ENCODE measurements at places on chromosomes 11 and 22.

DNA sequence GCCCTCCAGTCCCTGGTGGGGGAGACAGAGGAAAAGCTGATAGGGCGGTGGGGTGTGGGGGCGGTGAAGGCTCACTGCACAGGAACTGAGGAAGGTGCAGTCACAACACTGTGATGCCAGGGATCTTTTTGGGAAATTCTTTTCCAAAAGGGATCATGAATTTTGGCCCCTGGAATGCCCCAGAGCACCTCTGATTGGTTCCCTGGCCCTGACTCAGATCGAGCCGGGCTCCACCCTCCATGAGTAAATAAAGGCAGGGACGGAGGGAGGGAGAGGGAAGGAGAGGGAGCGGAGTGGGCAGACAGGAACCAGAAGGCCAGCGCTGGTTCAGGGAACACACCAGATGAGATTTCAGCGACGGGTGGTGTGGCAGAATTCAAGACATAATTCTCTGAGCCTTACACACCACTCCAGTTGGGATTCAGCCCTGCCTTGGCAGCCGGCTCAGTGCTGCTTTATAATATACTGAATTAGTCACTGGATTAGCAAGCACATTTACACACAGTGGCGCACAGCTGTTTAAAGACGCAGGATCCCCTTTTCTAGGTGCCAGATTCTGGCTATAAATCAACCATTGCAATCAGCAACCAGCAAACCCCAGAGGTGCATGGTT, 80.3 kb downstream of the ETS1 start:
- DNase-seq = peak; percentile 93

DNA sequence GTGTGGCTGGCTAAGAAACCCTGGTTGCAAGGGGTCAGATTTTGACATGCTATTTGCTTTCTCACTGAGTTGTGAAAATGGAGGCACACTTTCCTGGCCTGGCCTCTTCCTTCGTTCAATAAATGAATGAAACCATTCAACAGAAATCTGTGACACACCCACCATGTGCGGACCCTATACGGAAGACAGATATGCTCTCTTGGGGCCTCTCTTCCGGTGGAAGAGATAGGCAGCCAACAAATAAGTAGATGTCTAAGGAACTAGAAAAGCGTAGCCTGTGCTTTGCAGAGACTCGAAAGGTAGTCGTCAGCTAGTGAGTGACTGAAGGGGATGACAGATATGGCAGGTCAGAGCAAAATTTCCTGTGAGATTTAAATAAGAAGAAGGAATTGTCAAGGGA, 5.3 kb downstream of the KCNQ1OT1 start:
- no peak for DNase-seq

DNA sequence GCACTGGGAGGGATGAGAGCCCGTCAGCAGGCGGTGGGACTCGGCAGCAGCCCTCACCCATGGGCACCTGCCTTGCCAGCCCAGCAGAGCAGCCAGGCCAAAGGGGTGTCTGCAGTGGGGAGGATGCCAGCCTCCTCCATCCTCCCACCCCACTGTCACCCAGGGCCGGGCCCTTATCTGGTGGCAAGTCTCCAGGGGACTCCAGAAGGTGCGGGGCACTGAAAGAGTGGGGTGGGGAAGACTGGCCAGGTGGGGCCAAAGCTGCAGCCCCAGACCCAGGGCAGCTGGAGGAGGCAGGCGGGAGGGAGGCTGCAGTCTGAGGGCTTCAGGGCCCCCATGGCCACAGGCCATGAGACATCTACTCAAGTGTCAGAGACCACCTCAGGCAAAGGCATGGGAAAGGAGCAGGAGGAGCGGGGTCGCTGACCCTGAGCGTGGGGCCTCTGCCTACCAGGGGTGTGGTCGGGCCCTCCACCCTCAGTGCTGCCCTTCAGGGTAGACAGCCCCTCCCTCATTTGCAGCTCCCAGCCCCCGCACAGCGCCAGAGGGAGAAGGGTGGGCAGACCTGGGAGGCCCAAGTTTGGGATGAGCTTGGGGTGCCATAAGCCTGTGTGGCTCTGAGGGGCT, 3.5 kb downstream of the DGCR6L start:
- DNase-seq = no peak

- DNase-seq = no peak
These were observed 112.8 kb downstream of the LARGE1 start for GRCh38 chr22:33807470-33807869.

DNA sequence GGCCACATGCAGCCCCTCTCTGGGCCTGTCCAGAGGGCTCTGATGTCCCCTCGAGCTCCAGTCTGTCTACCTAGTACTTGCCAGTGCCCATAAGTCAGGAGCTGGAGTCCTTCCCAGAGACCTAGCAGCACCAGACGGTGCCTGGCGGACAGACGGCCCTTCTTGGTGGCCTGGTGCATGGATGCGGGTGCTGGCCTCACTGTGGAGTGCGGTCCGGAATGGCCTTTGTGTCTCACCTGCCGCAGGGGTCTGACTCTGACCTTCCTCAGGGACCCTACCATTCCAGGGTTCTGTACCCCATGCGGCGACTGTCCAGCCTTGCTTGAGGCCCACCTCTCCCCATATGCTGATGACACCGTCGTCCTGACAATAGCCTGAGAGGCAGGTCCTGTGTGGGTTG, 29.4 kb upstream of the SMIM38 start:
- no peak for DNase-seq

DNA sequence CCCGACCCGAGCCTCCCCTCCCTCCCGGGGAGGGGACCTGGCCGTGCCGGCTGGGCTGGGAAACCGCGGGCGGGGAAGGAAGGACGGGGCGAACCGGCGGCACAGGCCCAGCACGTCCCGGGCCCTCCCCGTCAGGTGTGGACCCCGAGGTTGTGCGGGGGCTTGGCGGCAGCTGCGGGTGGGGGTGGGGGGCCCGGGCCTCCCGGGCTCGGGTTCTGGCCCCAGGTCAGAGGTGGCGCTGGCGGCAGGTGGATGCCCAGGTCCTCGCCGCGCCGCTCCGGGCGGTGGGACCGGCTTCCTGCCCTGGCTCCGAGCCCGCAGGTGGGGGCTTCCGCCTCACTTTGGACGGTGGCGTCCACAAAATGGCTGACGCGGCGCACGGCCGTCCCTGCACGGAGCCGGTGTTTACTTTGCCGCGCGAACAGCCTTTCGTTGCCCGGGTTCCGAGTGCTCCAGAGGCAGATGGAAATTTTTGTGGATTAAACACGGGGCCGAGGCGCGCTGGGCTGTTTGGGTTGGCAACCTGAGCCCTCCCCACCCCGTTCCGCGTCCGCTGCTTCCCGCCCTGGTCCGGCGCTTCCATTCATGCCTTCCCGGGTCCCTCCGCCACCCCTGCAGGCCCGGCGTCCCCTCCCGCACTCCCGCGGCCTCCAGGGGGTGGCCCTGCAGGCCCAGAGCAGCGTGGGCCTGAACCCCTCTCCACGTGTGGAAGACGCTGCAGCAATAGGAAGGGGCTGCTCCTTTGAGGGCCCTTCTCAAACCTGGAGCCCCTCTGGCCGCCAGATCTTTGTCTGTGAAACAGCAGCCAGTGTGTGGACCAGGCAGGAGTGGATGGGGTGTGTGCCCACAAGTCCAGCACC, 92.0 kb upstream of the KCNQ1OT1 start:
- DNase-seq = no peak

- DNase-seq = no peak
These were observed 503.9 kb downstream of the TBC1D22A start for GRCh38 chr22:47266329-47266728.

Measured in kidney tubule cell (primary cell).